ENCODE measurements at places on chromosomes 3 and 15.
A peak's percentile ranks its signal among the peaks of the same experiment; 100 is the strongest.

- DNase-seq: no peak
Measured at GRCh38 chr3:133248389-133248788, 151.5 kb upstream of the BFSP2 start.

GRCh38 chr3:149545049-149545448 is 70.6 kb downstream of the TM4SF4 start:
- no peak for DNase-seq

DNA sequence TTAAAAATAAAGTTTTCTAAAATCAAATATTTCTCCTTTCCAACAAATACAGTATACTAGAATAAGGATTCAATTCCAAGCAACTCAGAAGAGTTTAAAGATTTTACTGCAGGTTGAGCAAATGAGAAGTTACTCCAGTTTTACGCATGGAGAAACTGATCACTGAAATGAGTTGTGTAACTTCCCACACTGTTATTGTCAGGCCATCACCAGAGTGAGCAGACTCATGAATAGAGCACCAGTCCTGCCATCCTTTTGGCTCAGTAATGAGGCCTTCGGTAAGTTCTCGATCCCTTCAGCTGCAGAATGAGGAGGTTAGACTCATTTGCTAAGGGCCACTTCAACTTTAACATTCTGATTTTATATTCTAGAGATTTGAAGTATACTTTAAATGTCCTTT is 48.1 kb downstream of the OSBPL10 start:
- no peak for DNase-seq

- peak; percentile 41 for DNase-seq
Measured at GRCh38 chr15:29870495-29871151, 48.4 kb upstream of the TJP1 start.

- DNase-seq: peak; percentile 70
Measured at GRCh38 chr15:35043373-35044095, 41.6 kb downstream of the NANOGP8 start.

DNA sequence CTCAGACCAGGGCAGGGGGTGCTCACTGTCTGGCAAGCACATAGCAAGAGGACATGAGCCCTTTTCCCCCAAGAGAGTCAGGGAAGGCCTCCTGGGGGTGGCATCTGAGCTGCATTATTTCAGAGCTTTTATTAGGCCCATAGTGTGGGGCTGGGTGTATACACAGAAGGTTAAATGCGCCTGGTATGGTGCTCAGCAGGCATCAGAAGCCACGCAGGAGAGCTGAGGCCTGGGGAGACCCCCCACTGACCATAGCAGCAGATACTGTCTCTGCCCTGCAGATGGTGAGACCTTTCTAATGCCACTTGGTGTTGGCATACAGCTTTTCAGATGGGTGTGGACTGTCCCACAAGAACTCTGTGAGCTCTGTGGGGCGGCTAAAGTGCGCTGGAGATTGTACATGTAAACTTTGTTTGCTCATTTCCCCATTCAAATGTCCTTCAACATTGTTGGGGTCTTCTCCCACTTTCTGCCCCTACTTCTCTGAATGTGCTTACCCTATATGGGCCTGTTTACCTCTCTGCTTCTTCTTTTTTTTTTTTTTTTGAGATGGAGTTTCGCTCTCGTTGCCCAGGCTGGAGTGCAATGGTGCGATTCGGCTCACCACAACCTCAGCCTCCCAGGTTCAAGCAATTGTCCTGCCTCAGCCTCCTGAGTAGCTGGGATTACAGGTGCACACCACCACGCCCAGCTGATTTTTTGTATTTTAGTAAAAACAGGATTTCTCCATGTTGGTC is 62.2 kb downstream of the CDC25A start:
- DNase-seq: no peak

DNA sequence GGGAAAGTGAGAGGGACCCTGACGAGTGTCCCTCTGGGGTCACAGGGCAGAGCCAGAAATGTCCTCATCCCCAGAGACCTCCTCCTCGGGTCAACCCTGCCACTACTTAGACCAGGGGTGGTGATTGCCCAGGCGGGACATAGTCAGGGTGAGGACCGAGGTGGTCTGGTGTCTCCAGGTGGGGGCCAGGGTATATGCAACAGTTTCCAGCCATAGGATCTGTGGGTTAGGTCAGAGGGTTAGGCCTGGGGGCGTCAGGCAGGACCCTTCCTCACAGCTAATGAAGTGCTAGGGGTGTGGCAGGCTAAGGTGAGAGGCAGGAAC is 22.3 kb upstream of the FBLN2 start:
- no peak for DNase-seq

GRCh38 chr3:158104431-158104921 is 1.7 kb downstream of the SHOX2 start:
- peak; percentile 13 for DNase-seq

- DNase-seq: peak; percentile 29
Measured at GRCh38 chr15:75042730-75043508, 19.5 kb downstream of the PPCDC start.

DNA sequence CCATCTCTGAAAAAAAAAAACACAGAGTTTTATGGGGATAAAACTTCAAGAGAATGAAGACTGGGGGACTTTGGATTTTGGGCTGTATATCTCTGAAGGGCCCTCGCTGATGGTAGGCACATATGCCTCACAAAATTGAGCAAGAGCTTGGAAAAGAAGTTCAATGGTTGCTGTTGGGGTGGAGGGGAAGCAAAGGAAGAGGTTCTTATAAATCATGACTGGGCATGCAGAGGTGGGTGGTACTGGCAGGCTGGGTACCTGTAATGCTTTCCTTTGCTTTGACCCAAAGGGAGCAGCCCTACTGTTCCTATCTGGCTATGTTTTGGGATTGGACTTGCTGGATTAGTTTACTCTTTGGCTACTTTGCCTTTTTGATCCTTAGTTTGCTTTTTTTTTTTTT is 6.0 kb upstream of the RTP1 start:
- DNase-seq: no peak

- DNase-seq: no peak
Measured at GRCh38 chr3:2937592-2937991, 172.6 kb downstream of the IL5RA start.

DNA sequence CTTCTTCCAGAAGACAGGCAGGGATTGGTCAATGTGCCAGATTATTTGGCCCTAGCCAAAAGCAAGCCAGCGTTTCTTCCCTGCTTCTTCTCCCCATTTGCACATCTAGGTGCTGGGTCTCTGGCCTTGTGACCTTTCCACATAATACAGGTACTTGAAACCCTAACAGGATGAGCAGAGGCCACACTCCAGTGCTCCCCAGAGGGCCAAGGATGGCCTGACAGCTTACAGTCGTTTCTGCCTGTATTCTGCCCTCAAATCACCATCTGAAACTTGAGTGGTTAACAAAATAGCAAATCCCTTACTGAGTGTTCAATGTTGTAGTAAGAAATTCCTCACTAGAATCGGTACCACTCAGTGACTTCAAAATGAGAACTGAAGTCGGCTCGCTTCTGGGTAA is 29.1 kb downstream of the MKRN2 start:
- no peak for DNase-seq

DNA sequence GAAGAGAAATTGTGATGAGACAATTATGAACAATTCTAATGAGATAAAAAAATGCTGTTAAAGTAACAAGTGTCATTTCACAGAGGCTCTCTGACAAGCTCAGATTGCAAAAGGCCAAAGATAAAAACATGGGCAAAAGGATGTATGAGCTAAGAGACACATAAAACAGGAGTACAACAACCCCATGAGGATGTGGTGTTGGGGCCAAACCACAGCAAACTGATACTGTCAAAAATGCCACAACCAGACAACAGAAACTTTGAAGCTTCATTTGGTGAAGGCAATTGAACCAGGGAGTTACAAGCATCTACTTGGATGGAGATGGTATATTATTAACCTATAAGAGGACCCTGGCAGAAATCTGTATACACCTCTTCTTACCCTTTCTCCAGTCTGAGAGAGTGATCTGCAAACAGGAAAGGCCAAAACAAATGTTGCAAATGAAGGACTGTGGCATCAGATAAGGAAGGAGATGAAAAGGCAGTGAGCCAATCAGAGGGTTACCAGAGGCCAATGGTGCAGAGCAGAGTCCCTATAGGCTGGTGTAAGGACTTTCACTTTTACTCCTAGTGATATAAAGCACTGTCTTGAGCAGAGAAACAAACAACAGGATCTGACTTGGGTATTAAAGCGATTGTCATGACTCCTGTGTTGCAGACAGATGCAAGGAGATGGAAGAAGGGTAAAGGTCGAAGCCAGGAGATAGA is 659.0 kb downstream of the NTRK3 start:
- no peak for DNase-seq

DNA sequence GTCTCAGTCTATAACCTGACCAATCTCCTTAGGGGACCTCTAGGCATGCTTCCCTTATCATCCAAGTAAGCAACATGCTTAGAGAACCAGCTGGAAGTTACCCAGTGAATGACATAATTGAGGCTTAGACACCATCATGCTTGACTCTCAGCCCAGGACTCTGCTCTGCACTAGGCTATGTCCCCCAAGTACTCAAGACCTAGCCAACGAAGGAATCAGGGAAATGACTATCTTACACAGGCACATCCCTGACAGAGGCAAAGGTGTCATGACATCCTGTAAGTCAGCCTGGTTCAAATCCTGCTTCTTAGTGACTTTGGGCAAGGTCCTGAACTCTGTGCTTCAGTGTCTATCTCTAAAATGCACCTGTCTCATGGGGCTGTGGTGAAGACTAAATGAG is 24.6 kb upstream of the CELF6 start:
- DNase-seq: no peak

DNA sequence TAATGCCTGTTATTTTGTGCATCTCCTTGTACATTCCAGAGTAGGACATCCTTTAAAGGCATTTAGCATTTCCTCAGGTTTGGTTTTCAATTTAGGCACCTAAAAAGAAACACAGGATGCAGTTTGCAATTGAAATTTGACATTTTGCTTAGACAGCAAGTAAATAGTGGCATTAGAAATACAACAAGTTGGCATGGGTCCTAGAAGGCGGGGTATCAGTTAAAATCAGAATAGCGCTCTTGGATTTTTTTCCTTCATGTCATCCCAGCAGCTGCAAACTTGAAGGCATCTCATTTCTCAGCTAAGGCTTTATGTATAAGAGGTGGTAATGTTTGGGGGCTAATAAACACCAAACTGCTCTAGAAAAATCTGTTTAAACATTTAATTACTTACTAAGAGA is 47.5 kb upstream of the SKOR1 start:
- no peak for DNase-seq

GRCh38 chr3:66048051-66048395 is 9.3 kb upstream of the MAGI1 start:
- DNase-seq: no peak

GRCh38 chr3:197028728-197029510 is 698 bp downstream of the MELTF start:
- DNase-seq: no peak

DNA sequence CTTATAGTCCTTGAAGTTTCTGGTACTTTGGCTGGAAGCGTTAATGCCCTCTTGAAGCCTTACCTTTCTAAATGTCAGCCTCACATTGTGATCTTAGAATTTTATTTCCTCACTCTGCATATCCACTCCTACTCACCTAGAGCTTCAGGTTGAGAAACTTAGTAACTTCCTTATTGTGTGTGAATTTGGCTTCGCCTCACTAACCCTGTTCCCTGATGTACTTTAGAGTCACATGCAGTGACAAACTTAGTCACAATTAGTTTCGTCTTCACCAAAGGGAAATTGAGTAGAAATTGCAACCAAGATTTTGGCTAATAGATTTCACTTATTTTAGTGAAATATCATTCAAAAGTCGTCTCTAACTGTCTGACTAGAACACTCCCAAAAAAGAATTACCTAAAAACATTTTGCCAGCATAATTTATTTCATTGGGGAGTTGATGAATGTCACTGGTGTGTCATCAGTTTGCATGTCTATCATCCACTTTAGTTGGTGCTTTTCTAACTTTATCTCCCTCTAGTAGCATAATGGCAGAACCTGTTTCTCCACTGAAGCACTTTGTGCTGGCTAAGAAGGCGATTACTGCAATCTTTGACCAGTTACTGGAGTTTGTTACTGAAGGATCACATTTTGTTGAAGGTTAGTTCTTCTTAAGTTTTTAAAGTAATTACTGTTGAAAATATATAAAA is 960 bp downstream of the MFN1 start:
- DNase-seq: peak; percentile 1

- DNase-seq: no peak
Measured at GRCh38 chr3:100114413-100115030, at the start of gene FILIP1L. Gene FILIP1L, minus strand, starts transcription at chr3:100114501.

DNA sequence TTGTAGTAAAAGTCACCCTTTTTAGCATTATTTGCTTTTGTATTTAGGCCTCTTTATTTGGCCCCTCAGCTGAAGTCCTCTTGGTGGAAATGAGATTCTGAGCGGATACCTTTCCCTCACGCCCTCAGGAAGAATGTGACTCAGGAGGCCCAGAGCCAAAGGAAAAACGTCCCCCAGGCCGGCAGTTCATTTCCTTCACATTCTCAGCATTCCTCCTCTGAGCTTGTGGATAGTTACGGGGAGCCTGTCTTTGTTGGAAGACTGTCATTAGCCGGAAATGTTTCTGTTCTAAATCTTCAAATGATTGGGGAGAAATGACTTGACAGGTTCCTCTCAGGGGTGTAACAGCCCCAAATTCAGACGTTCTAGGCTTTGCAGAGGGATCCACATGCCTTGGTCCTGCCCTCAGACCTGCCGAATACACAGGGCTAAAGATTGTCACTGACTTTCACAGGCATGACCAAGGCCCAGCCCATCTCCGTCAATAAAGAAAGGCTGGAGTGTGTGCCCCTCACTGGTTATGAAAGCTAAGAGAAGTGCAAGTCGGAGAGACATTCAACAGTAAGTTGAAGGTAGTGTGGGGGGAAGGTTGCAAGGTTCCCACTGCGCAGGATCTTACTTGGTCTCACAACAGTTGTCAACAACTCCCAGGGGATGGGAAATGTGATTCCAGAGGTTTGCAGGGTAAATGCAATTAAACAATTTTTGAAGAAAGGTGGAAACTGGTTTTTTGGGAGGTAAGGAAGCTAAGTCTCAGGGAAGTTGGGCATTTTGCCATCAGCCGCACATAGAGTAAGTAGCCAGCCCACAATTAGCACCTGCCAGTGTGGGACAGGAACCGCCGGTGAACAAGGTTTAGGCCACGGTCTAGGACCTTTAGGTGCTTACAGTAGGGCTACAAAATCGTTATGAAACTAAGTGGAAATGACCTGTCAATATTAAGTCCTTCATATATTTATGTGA is 39.7 kb upstream of the MYZAP start:
- peak; percentile 32 for DNase-seq

- DNase-seq: peak; percentile 15
Measured at GRCh38 chr3:39028546-39028945, 23.2 kb downstream of the SCN11A start.

Data from fibroblast of mammary gland (primary cell).